ENCODE measurements at places on chromosomes 2 and 18.

GRCh38 chr2:126717928-126718327 is 62.0 kb downstream of the GYPC start:
- no peak for DNase-seq

DNA sequence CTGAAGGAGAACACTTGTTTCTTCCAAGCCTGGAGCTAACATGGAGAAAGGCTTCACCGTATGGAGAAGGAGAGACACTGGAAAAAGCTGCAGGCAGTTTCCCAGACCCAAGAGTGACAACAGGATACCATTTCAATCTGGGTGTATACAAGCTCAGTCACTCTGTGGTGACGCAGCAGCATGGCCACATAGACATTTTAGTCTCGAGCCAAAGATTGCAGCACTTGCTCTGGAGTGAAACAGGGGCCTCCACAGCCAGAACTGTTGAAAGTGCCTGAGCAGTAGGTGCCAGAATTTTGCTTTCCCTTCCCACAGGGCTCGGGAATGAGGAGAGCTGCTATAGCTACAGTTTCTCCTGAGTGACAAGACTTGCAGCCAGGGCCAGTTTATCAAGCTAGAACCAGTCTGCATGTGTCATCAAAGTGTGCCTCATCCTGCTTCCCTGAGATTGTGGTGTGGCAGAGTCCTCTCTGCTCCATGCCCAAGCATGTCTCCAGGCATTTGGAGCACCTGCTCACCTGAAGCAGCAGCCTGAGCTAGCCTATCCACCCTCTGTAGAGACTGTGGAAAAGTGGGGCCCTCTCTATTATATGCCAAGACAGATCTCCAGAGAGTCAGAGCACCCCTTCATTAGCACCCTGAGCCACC is 234.6 kb upstream of the CDH19 start:
- no peak for DNase-seq

DNA sequence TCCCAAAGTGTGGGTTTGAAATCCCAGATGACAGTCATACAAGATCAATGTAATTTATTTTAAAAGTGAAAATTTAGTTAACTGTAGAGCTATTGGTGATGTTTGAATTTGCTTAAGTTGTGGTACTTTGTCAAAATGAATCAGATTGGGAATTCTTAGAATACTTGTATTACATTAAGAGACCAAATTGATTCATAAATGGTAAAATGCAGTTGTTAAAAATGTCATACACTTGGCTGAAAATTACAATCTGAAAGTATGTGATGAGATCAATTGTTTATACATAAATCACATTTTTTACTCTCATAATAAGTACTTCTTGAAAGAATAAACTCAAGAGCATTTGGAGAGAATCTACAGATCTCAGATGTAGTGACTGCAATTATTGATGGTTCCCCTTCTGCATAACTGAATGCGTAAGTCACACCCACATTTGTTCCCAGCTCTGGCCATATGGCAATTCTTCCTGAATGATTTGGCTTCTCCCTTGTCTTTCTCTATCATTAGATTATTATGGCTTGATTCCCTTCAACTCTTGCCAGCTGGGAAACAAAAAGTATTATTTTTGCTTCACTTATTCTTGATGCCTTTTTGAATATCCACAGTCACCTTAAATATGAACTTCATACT is 558.5 kb downstream of the CPS1 start:
- DNase-seq, result no peak

DNA sequence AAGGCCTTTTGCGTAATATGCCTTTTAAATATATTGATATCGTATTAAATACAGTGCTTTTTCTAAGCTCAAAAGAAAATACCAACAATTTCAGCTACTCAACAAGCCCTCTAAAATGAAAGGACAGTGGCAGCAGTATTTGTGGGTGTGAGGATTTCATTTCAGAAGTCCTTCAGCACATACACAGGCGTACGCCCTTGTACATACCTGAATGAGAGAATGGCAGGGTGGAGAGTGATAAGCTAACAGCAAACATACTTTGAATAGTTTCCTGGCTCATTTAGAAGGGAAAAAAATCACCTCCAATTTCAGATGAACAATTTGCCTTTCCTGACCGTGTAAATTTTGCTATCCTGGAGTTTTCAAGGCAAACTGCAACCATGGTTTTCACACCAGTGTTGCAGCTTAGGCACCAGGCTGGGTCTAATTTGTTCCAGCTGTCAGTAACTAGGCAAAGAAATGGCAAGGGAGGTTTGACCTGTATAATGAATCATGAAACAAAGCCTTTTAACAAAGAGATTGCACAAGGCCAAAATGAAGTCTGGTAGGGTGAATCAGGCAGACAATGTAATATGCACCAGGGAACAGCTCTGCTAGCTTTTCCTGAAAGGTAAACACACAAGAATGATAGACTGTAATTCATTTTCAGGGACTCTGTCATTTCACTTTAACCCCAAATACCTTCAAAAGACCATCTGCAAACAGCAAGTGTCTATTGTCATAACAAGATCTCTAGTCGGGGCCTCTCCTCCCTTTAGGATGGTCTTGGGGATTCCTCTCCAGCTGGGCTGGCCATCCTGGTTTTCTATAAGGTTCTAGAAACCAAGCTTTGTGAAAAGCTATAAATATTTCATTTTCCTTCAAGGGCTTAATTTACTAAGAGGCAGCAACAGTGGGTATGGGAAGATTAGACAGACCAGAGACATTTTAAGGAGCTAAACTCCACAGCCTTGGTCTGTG is 11.5 kb downstream of the ANKRD29 start:
- DNase-seq, result no peak

- DNase-seq, result no peak
Measured at GRCh38 chr18:57175532-57175931, 28.6 kb downstream of the BOD1L2 start.

DNA sequence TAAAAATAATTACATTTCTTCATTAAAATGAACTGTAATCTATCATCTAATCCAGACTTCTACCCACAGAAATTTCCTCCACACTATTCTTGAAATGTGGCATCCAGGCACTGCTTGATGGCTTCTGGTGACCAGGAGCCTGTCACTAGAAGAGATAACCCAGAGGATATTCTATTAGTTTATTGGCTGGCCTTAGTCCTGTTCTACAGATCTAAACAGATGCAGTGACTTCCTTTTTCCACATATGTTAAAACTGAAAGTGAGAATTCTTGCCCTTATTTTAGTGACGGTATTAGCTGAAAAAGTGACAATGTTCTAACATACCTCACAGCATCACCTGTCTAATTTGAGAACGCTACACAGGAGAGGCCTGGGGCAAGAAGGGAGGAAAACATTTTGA is 775.4 kb downstream of the TSN start:
- no peak for DNase-seq

DNA sequence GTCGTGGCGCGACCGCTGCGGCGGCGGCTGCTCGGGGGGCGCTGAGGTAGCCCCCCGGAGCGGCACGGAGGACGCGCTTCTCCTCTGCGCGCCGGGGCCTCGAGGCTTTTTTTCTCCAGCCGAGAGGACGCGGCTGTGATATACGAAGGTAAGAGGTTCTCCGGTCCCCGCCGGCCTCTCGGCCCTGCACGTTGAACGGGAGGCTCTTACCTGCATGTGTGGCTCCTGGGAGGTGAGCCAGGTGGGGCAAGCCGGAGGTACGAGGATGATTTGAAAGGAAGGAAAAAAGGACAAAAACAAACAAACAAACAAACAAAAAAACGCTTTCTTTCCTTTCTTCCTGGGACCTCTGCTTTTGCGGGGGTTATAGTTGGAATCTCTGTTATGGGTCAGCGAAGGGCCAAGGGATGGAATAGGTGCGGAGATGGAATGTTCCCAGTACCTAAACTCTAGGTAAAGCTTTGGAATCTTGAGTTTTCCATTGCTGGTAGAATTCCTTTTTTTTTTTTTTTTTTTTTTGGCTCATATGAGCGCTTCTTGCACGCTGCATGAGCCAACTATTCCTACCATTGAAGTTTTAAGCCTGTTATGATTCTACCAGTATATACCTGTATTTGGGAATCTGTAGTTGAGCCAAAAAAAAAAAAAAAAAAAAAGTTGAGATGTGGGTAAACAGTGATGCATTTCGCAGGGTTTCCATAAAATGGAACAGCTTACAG is 674 bp downstream of the PTPN4 start:
- no peak for DNase-seq

DNA sequence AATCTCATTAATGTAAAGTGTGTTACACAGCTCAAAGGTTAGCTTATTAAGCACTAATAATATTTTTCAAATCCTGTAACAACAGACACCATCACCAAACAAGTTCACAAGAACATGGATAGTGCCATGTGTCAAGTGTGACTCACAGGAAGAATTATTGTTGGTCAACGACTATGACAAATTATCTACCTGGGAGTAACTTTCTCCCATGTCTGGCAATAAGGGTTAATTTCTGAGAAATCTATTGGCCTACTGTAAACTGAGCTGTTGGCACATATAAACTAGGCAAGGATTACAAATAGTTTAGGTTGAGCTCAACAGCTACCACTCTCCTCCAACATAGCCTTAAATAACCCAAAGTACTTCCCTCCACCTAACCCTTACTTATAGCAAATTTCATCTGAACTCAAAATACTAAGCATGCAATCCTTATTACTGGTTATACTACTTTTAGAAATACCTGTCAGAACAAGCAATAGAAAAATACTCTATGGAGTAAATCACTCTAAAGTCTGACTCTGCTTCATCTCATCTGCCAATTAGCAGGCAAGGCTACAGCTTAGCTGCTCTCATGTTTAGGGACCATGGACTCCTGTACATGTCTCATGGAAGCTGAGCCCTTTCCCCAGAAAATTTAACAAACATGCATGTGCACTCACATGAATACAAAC is 223.0 kb downstream of the NBAS start:
- DNase-seq, result no peak

GRCh38 chr2:69260666-69261065 is 126.4 kb downstream of the GFPT1 start:
- DNase-seq, result no peak

DNA sequence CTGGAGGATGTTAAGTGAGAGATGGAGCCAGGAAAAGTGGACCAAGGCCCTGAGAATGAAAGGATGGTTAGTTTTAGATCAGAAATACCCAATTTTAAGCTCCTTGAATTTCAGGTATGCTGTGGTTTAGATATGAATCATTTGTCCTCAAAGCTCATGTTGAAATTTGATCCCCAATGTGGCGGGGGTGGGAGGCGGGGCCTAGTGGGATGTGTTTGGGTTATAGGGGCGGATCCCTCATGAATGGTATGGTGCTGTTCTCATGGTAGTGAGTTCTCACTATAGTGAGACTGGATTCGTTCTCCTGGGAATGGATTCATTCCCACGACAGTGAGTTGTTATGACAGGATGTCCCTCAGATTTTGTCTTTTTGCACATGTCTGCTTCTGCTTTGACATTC is 11.4 kb downstream of the MYO5B start:
- DNase-seq, result no peak

DNA sequence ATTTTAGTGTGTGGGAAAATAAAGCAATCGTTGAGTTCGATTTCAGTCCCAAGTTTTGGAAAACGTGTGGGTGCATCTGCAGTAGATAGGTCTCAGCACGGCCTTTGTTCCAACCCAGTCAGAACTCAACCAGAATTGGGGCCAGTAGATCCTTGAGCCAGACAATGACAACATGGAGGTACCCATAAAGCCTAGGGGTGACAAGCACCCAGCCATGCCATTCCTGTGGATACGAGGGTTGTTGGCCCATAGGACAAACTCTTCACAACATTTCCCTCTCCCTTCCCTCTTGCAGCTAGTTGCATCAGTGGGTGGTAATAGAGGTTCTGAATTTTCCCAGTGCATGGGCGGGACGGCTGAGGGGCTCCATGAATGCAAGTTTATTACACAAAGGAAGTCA is 60.1 kb downstream of the ST3GAL5 start:
- no peak for DNase-seq

- no peak for DNase-seq
Measured at GRCh38 chr2:74886811-74887210, 52.9 kb downstream of the HK2 start.

GRCh38 chr2:215615803-215616174 is 179.9 kb upstream of the FN1 start:
- no peak for DNase-seq

GRCh38 chr2:79612999-79613398 is 100.1 kb downstream of the CTNNA2 start:
- no peak for DNase-seq

DNA sequence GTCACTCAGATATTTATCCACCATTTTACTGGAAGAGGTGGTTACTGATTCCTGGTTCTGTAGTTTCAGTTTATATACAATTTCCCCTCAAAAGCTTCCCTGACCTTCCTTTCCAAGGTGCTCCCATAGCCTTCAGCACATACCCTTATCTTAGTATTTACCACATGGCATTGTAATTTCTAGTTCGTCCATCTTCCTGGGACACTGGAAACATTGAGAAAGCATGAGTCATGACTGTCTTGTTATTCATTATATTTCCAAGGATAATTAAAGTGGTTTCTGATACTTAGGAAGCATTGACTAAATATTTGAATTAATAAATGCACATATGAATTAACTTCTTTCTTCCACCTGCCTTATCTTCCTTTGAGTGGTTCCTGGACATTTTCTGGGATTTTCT is 203.8 kb downstream of the ETAA1 start:
- no peak for DNase-seq

GRCh38 chr2:42048299-42049220 is 739 bp downstream of the PKDCC start:
- DNase-seq, result no peak

DNA sequence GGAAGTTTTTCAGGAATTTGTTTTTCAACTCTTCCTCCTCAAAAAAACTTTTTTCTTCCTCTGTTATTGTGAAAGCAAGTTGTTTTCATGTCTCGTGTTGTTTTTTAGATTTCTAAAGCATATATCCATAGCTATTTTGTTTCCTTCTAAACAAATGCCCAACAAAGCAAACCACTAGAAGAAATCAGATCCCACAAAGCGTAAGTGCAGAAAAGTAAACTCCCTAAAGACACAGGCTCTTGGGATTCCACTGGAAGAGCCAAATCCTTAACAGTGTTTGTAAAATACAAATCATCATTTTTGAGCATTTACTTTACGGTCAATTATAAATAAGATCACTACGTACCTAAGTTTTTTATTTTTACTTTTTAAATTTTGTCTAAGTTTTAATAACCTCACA is 21.7 kb upstream of the RIF1 start:
- DNase-seq, result no peak

- DNase-seq, result no peak
Measured at GRCh38 chr18:48979944-48980890, 29.5 kb upstream of the SMAD7 start.

GRCh38 chr2:239566995-239567568 is 166.3 kb upstream of the HDAC4 start:
- no peak for DNase-seq

DNA sequence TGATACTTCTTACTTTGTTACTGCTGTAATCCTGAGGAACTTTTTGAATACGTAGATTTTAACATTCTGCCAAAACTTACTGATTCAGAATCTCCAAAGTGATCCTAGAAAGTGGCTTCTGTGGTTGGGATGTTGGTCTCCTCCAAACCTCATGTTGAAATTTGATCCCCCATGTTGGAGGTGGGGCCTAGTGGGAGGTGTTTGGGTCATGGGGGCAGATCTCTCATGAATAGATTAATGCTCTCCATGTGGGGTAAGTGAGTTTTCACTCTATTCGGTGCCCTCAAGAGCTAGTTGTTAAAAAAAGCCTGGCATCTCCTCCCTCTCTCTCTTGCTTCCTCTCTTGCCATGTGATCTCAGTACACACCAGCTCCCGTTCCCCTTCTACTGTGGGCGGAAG is 329.9 kb downstream of the HRH4 start:
- no peak for DNase-seq

- DNase-seq, result no peak
Measured at GRCh38 chr18:44876024-44876423, 195.3 kb downstream of the SETBP1 start.

Data from activated gamma-delta T cell treated with Interleukin-2 at 50 U/mL for 16 hours (primary cell).